ENCODE measurements at places on chromosomes 3 and 15. TPM values are rescaled to one million over a fixed set of nuclear protein-coding genes. Genes with fewer than 3 reads are reported as not detected.

- no peaks in the 10 kb centered on the region for H3K27me3 ChIP-seq
- H3K36me3 ChIP-seq, result no peaks in the 10 kb centered on the region
- H3K4me3 ChIP-seq, result no peak overlapping the region
- H3K27ac ChIP-seq, result no peak overlapping the region
These were observed 30.3 kb upstream of the CMC1 start for GRCh38 chr3:28210968-28211713.

GRCh38 chr3:54071601-54072000, 50.8 kb upstream of the CACNA2D3 start:
- no peak overlapping the region for H3K4me3 ChIP-seq
- DNase-seq, result no peak
- H3K27ac ChIP-seq, result no peak overlapping the region

DNA sequence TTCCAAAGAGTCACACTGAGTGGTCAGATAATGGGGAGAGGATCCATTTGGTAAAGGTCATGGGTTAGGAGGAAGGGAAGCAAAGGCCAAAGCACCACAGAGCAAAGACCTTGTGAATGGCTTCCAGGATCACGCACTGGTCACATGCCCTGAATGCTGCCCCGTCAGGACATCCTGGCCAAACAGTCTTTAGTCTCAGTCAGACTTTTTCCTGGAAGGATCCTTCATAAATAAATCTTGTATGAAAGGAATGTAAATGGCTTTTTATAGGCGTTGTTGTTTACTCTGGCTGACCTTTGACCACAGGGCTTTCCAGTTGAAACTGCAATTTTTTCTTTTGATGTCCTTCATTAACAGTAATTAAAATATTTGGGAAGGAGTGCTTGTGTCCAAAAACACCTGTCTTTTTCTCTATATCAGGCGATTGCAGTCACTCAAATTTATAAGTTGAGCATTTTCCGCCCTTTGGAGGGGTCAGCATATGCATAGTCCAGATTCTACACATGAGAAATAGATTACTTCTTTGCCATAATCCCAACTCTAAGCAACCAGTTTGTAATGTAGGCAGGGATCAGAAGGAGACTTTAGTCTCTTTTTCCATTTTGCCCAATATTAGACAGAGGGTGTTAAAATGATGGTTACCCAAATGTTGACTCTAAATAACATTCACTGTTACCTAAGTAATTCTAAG, 48.4 kb downstream of the CHAC1 start:
- no peaks in the 10 kb centered on the region for H3K36me3 ChIP-seq
- H3K4me1 ChIP-seq, result no peaks in the 10 kb centered on the region
- H3K27me3 ChIP-seq, result no peaks in the 10 kb centered on the region
- no peak for DNase-seq
- H3K4me3 ChIP-seq, result no peak overlapping the region

Gene HDC
- not detected for total RNA-seq

Gene TMED3
- total RNA-seq, result 32.1 TPM
